ENCODE measurements at places on chromosomes 13 and 19. TPM values are rescaled to one million over a fixed set of nuclear protein-coding genes. Genes with fewer than 3 reads are reported as not detected.

DNA sequence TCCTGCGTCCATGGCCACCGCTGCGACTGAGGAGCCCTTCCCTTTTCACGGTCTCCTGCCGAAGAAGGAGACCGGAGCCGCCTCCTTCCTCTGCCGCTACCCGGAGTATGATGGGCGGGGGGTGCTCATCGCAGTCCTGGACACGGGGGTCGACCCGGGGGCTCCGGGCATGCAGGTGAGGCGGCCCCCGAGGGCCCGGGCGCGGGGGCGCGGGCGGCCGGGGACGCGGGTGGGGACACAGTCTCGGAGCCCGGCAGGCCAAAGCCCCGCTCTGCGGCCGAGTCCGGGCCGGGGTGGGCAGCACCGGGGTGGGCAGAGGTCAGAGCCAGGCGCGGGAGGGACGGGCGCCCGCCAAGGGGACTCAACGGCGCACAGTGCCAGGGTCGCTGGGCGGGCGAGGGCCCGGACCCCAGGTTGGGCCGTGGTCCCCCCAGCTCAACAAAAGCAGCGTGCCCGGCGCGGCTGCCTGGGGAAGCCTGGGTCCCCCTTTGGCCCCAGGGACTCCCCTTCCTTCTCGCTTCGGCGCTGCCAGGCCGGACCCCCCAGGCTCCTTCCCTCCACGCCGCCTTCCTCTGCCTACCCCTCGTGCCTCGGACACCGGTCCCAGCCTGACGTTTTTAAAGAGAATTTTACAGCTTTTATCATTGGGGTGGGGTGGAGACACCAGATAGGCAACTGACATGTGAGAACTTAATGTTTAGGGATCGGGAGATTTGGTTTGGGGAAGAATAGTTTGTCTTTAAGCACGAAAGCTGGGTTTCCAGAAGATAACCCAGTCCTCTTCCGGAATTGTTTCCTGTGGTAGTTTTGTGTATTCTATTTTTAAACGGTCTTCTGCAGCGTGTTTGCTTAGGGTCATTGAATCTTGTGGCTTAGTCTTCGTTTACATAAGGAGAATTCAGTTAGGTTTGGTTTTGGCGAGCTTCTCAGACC is 509 bp downstream of the TPP2 start:
- no peak for DNase-seq

- no peak for DNase-seq
Observed at GRCh38 chr19:33690378-33691029, 68.8 kb downstream of the CHST8 start.

DNA sequence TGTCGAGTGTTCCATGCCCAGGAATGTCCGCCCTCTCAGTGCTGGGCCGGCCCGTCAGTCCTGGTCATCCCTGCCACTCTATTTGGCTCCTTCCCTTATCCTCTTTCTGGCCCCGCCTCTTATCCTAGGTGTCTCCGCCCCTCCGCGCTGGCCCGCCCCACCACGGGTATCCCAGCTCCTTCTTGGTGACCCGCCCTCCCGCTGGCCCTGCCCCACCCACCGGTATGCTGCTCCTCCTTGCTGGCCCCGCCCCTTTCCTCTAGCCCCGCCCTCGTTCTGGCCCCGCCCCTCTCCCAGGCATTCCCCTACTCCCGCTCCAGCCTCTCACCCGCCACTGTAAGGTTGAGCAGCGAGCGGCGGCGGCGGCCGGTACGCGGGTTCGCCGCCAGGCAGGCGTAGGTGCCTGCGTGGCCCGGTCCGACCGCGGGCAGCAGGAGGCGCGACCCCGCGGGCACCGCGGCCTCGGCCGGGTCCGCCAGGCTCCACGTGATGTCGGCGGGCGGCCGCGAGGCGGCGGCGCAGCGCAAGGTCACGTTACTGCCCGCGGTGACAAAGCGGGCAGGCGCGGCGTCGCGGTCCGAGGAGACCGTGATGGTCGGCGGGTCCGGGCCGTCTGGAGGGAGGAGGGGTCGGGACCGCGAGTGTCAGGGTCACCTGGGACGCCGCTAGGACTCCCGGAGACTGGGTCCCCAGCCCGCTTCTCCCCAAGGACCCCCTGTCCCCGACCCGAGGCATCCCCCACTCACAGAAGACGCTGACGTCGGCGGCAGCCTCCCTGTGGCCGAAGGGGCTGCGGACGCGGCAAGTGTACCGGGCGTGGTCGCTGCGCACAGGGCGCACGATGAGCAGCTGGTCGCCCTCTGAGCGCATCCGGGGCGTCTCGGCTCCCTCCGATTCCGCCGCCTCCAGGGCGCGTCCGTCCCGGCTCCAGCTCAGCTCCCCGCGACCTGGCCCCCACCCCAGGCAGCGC is 2.0 kb downstream of the VSIG10L start:
- peak; percentile 82 for DNase-seq

- no peak for DNase-seq
Observed at GRCh38 chr19:19662344-19662743, 1.1 kb downstream of the ATP13A1 start.

DNA sequence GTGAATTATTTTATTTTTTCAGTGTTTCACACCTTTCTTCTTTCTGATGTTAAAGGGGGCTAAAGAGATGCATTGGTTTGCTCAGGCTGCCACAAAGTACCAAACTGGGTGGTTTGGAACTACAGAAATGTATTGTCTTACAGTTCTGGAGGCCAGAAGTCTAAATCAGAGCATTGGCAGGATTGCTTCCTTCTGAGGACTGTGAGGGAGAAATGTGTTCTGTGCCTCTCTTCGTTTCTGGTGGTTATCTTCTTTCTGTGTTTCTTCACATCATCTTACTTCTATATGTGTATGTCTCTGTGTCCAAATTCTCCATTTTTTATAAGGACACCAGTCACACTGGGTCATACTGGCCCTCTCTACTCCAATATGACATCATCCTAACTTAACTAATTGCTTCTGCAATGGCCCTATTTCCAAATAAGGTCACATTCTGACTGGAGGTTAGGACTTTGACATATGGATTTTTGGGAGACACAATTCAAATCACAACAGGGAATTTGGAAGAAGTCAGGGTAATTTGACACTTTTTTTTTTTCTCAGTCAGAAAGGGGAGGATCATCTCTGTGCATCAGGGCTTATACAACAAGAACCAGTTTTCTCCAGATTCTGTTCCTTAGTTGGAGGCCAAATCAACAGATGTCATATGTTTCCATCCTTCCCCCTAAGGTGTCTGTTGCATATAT is 188.2 kb downstream of the KCNRG start:
- DNase-seq: no peak

GRCh38 chr19:5445561-5446055 is 9.6 kb upstream of the ZNRF4 start:
- DNase-seq: no peak

GRCh38 chr13:80374444-80374843 is 33.5 kb upstream of the SPRY2 start:
- no peak for DNase-seq

GRCh38 chr19:23817519-23817918 is 58.8 kb upstream of the ZNF681 start:
- DNase-seq: peak; percentile 22

- no peak for DNase-seq
Observed at GRCh38 chr19:6210091-6210490, 69.7 kb downstream of the MLLT1 start.

DNA sequence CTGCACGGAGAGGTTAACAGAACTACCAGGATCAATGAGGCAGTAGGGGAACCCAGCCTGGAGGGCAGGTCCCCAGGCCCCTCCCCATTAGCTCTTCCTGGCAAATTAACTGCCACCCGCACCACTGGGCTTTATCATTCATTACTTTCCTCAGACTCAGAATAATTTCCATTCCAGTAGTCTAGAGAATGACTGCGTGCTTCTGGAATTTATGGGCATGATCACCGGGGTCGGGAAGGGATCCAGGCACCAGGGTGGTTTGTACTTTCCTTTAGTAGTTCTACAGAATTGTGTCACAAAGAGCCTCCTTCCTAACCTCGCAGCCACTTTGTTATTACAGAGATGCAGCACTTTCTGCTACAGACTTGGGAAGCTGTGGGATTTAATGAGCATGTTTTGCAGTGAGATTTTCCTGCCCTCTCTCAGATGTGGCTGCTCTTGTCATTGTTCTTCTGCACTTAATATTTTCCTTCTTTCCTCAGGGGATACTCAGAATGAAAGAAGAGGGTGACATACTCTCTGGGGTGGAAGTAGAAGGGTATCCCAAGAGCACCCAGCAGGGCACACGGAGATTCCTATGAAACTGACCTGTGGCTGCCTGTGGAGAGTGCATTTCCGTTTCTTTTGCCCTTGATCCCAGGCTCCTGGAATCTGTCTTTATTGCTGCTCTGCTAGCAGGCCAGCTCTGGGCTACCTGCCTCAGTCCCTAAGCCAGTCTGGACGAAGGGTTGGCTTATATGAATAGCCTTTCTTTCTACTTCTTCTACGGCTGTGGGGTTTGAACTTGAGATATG is 285.0 kb upstream of the SLC10A2 start:
- no peak for DNase-seq

DNA sequence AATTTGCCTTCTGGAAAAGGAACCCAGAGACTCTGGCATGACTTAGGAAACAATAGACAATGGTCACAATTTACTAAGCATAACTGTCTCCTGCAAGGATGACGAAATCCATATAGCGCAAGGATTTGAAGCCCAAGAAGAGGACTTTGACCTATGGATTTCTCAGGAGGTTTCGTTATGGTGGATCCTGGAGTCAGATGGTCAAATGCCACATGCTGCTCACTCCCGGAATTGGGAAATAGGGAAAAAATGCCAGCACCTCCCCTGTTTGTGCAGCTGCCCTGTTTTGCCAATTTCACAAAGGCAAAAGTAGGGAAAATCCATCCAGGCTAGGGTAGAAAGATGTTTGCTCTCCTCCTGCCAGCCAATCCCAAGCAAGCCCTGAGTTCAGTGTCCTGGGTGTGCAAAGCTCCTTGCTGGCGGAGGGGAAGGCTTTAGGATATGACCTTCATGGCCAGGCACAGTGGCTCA is 23.4 kb downstream of the RDH8 start:
- peak; percentile 73 for DNase-seq

GRCh38 chr19:38183251-38183897 is 40.6 kb downstream of the DPF1 start:
- no peak for DNase-seq

GRCh38 chr13:76331943-76332712 is 554.1 kb downstream of the KCTD12 start:
- no peak for DNase-seq

GRCh38 chr19:47713046-47714021 is at the start of gene EHD2:
Gene EHD2, plus strand, starts transcription at chr19:47713422. Its CDS starts 3,191 bp downstream, at chr19:47716613.
- DNase-seq: no peak

GRCh38 chr13:57748096-57748495 is 116.6 kb downstream of the PCDH17 start:
- DNase-seq: no peak

DNA sequence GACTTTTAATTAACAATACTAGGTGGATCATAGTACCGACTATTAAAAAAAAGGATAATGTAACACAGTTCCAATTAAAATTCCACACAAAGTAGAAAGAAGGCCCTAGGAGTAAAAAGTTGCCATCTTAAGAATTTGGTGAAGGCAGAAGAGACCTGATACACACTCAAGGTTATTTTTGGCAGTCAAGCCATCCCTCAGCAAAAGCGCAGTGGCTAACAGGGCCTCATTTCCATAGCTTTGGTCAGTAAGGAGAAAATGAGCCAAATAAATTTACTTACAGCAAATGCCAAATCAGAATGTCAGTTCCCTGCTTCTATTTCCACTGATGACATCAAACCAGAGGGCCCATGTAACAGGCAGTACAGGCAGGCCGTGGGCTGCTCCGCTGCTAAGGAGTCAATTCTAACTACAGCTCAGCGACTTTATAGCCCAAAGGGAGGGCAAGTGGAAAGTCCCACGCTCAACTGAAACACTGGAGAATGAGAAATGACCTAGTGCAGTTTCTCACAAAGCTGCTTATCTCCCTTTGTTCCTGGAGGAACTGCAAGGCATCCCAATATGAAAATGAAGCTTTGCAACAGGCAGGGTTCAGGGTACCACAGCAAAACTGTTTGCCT is 6.3 kb downstream of the ARGLU1 start:
- DNase-seq: no peak

DNA sequence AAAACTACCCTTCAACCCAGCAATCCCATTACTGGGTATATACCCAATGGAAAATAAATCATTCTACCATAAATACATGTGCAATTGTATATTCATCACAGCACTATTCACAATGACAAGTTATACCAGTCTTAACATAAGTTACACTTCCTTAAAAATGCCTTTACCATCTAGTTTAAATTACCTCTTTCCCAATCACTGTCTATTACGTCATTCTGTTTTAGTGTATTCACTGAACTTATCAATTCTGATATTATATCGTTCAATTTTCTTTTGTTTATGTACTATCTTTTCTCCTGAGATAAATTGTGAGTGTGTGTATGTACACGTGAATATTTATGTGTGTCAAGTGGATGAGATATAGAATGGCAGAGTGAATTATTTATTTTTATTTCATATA is 1416.8 kb downstream of the OLFM4 start:
- no peak for DNase-seq

DNA sequence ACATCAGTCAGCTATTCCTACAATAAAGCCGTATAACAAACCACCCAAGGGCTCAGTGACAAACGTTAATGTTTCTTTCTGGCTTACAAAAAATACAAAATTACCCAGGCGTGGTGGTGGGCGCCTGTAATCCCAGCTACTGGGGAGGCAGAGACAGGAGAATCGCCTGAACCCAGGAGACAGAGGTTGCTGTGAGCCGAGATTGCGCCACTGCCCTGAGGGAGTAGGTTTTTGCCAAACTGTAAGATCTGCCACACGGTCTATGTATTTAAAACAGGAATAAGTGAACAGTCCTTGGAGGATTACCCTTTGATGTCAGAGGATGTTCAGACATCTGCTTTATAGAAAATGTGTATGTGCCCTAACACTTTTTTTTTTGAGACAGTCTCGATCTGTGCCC is 105.8 kb downstream of the DPF1 start:
- DNase-seq: no peak

- DNase-seq: peak; percentile 23
Observed at GRCh38 chr13:30422054-30422839, at the start of gene UBE2L5. Gene UBE2L5, plus strand, starts transcription at chr13:30422493. Its CDS starts 5,498 bp downstream, at chr13:30427991.

DNA sequence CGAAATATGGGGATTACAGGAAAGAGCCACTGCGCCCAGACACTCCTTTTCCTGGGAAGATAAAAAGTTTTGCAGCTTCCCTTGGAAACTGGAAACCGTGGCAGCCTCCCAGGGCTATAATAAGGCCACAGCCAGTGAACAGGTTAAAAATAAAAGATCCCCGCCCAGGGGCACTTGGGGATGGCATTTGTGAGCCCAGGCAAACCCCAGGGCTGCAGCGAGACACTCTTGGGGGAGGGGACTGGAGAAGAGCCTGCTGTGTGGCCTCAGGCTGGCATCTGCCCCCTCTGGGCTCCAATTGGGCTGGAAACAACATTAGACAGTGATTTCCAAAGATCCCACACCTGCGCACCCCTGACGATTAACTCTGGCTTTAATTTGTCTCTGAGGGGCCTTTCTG is 11.2 kb downstream of the FEM1A start:
- DNase-seq: no peak

- DNase-seq: no peak
Observed at GRCh38 chr13:82833923-82834322, 1048.4 kb downstream of the SLITRK1 start.

Gene FFAR1
- polyA plus RNA-seq: not detected

Gene TFDP1
- 31.6 TPM for polyA plus RNA-seq

Gene C13orf42
- polyA plus RNA-seq: not detected

Gene FFAR2
- 0.30 TPM for polyA plus RNA-seq

Gene F10
- polyA plus RNA-seq: 237 TPM

Gene GDF15
- 537 TPM for polyA plus RNA-seq

Gene UBE2L5
- polyA plus RNA-seq: not detected
